Sigmoid colon (tissue), 7 donors: ENCODE measurements at places on chromosomes 6 and 20. TPM values are rescaled to one million over a fixed set of nuclear protein-coding genes. Genes with fewer than 3 reads are reported as not detected.

DNA sequence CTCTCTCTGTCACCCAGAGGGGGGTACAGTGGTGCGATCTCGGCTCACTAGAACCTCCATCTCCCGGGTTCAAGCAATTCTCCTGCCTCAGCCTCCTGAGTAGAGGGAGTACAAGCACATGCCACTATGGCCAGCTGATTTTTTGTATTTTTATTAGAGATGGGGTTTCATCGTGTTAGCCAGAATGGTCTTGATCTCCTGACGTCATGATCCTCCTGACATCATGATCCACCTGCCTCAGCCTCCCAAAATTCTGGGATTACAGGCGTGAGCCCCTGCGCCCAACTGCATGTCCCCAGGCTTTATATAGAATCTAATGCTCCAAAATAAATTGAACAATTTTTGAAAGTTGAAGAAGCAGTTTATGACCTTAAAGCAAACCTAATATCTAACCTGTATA, 7.0 kb upstream of the CRISP2 start:
- H3K27ac ChIP-seq = no peak overlapping the region
- no peaks in the 10 kb centered on the region for H3K27me3 ChIP-seq
- H3K4me1 ChIP-seq = no peaks in the 10 kb centered on the region
- H3K36me3 ChIP-seq = no peaks in the 10 kb centered on the region

- DNase-seq = no peak
- no peak overlapping the region for H3K4me3 ChIP-seq
- no peak overlapping the region for H3K27ac ChIP-seq
- no peaks in the 10 kb centered on the region for H3K36me3 ChIP-seq
Measured at GRCh38 chr20:19566226-19566945, 191.7 kb upstream of the RIN2 start.

GRCh38 chr6:26173836-26174145, 86.6 kb downstream of the HFE start:
- H3K27me3 ChIP-seq = no peaks in the 10 kb centered on the region
- peaks cover 5% of the 10 kb centered on the region for H3K4me1 ChIP-seq
- H3K36me3 ChIP-seq = no peaks in the 10 kb centered on the region
- H3K27ac ChIP-seq = peak overlapping the region; percentile 94

- H3K4me3 ChIP-seq = no peak overlapping the region
- no peaks in the 10 kb centered on the region for H3K27me3 ChIP-seq
- DNase-seq = no peak
- H3K36me3 ChIP-seq = no peaks in the 10 kb centered on the region
Measured at GRCh38 chr20:4427940-4428586, 293.6 kb upstream of the PRND start.

- H3K27ac ChIP-seq = no peak overlapping the region
- no peaks in the 10 kb centered on the region for H3K4me1 ChIP-seq
- peaks cover 8% of the 10 kb centered on the region for H3K36me3 ChIP-seq
Measured at GRCh38 chr6:105099371-105099770, 80.4 kb downstream of the POPDC3 start.

The SLC22A23 gene
- 9.6 TPM for total RNA-seq

The DEFB132 gene
- total RNA-seq = not detected

The FNDC11 gene
- total RNA-seq = 0.55 TPM
